Cerebellar cortex (tissue), 1 donor: ENCODE measurements at places on chromosomes 11 and 22.

DNA sequence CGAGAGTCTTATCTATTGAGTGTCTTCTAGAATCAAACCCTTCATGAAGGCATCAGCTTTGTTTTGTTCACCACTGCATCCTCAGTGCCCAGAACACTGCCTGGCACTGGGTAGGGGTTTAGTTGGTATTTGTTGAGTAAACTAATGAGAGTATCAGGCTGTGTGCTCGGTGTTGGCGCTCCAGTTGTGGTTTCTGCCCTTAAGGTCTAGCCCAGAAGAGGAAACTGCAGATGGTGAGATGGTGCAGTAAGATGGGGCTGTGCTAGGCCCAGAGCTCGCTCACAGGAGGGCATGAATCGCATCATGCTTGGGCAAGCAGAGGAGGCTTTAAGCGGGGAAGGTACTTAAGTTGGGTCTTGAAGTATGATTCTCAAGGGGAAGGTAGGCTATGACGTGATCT is 97.2 kb downstream of the FBXO7 start:
- DNase-seq = no peak

- DNase-seq = no peak
These were observed 161.4 kb downstream of the SWAP70 start for GRCh38 chr11:9825315-9825714.

DNA sequence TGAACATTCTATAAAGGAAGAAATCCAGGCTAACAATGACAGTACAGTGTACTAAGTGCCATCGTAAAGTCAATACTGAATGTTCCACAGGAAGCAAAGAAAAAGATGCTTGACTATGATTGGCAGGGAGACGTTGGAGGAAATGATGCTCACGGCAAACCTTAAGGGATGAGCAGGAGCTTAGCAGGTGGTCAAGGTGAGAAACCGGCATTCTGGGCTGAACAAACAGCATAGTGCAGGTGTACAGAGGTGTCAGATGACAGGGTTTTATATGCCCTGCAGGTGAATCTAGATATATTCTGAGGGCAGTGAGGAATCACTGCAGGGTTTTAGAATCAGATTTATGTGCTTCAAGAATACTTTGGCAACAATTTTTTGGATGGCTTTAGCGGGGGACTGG is 85.3 kb upstream of the HEPHL1 start:
- no peak for DNase-seq

DNA sequence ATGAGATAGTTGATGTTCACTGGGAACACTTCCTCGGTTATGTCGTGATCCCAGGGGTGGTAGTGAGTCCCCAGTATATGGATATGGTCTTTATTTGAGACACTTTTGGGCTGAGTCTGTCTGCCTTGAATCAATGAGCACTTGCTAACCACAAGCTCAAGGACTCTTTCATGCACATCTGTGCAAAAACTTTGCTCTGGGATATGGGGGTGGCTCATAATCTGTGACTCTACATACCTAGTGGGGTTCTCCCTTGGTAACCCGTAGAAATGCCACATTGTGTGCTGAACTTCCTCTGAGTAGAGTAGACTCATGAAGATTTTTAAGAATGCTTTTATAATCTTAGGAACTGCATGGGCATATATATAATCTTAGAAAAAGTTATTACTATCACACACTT is 69.3 kb downstream of the SWAP70 start:
- no peak for DNase-seq

- peak; percentile 94 for DNase-seq
These were observed 70.2 kb upstream of the GDPD4 start for GRCh38 chr11:77371646-77372045.

DNA sequence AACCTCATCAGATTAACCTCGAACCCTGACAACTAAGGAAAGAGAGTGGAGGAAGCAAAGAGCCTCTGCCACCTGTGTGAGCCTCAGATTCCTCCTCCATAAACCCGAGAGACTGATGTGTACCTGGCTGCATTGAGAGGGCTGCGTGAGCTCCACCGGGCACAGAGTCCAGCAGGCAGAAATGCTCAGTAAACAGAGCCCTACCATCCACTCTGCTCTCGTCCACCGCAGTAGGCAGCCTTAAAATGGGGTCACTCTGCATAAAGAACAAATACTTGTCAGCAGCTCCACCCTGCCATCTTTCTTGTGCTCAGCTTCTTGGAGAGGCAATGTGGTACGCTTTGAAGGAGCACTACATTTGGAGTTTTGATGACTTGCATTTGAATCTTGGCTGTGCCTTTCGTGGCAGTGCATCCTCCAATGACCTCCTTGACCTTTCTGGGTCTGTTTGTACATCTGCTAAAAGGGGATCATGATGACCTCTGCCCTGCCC is 43.0 kb upstream of the CD5 start:
- no peak for DNase-seq

GRCh38 chr22:23131931-23132330 is 9.9 kb downstream of the RSPH14 start:
- DNase-seq = no peak

DNA sequence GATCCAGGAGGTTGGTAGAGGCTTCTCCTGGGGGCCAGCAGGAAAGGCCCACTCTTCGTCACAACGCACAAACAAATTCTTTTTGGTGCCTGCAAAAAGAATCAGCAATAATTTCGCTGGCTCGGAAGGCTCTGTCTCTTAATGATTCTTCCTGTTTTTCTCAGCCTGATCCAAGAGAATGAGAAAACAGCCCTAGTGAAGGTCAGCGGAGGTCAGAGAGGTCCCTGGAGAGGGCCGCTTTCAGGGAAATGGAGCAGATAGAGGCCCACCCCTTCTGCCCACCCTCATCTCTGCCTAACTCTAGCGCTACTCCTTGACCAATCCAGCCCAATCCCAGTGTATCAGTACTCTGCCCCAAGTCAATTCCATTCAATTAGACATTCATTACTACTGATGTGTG is 19.2 kb downstream of the LRRC55 start:
- DNase-seq = no peak
